Neural progenitor cell (in vitro differentiated cells): ENCODE measurements at places on chromosomes 7 and 10.

- no peak overlapping the region for H3K4me3 ChIP-seq
- H3K27ac ChIP-seq, result no peak overlapping the region
- no peak for DNase-seq
- H3K27me3 ChIP-seq, result no peaks in the 10 kb centered on the region
Measured at GRCh38 chr10:124601016-124601415, 139.4 kb downstream of the LHPP start.

DNA sequence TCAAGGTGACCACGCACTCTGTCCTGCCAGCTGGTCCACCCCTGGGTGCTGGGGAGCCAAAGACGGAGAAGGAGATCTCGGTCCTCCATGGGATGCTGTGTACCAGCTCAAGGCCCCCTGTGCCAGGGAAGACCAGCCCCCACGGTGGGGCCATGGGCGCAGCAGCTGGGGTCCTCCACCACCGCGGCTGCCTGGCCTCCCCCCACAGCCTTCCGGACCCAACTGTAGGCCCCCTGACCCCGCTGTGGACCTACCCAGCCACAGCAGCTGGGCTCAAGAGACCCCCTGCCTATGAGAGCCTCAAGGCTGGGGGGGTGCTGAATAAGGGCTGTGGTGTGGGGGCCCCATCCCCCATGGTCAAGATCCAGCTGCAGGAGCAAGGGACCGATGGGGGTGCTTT is 5.4 kb downstream of the NYAP1 start:
- no peak overlapping the region for H3K27ac ChIP-seq
- peaks cover 17% of the 10 kb centered on the region for H3K27me3 ChIP-seq
- peaks cover 43% of the 10 kb centered on the region for H3K4me1 ChIP-seq
- no peak overlapping the region for H3K4me3 ChIP-seq
- no peak for DNase-seq

DNA sequence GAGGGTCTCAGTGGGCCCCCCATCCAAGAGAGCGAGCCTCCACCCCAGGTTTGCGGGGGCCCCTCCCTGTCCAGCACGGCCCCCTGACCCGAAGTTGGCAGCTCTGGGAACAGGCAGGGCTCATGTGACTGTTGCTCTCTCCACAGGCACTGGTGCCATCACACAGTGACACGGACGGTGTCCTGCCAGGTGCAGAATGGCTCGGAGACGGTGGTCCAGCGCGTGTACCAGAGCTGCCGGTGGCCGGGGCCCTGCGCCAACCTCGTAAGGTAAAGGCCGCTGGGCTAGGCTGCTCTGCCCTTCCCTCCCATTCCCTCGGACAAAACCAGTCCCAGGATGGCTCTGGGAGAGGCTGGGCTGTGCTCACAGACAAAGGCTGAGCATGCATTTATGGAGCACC is 57.2 kb downstream of the COL26A1 start:
- H3K27me3 ChIP-seq, result no peaks in the 10 kb centered on the region
- no peak overlapping the region for H3K27ac ChIP-seq

DNA sequence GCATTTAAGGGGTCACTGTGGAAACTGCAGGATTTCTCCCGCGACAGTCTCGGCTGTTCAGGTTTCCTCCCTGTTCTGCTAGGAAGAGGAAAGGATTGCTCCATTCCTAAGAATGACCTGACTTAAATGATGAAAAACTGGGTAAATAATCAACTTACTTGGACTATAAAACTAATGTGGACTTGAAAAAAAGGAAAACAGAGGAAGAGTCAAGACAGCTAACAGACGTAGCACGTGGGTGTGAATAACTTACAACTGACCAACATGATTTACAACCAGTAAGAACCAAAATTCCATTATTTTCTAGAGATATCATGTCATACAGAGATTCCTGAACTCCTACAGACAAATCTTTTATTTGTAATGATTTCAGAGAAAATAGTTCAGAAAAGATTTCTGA is 93.8 kb downstream of the ADAM12 start:
- no peak overlapping the region for H3K27ac ChIP-seq
- H3K4me1 ChIP-seq, result no peaks in the 10 kb centered on the region
- no peaks in the 10 kb centered on the region for H3K36me3 ChIP-seq
- H3K4me3 ChIP-seq, result no peak overlapping the region
- H3K27me3 ChIP-seq, result no peaks in the 10 kb centered on the region
- no peak for DNase-seq

DNA sequence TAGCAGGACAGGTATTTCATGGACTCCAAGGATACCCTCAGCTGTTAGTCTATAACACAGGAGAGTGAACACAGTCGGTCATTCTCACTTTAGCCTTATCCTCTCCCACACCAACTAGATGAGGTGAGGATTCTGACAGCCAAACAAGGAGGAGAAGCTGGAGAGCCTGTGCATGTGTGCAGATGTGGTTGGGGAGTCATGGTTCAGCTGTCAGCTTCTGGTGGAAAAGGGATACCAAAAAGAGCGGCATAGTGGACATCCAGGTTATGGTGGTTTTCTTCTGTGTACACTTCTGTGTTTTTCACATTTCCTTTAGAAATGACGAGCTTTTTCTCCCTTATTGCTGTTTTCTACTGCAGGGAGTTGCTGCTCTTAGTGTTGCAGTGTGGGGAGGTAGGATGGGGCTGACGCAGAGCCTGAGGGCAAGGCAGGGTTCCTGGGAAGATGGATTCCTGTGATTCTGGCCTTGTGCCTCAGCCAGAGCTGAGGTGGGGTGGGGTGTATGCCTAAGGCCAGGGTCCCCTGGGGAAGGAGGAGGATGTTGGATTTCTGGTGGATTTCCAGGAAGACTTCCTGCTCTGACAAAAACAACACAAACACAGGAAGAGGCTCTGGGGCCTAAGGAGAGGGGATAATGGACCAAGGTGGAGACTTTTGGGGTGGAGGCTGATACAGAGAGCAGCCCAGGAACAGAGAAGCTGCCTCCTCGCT is 26.6 kb downstream of the PLAU start:
- no peak for DNase-seq
- no peaks in the 10 kb centered on the region for H3K36me3 ChIP-seq
- H3K4me3 ChIP-seq, result no peak overlapping the region
- H3K4me1 ChIP-seq, result no peaks in the 10 kb centered on the region
- H3K27ac ChIP-seq, result no peak overlapping the region
- H3K27me3 ChIP-seq, result no peaks in the 10 kb centered on the region

GRCh38 chr10:16599662-16600061 is 78.0 kb upstream of the C1QL3 start:
- H3K36me3 ChIP-seq, result no peaks in the 10 kb centered on the region
- no peaks in the 10 kb centered on the region for H3K27me3 ChIP-seq
- no peak overlapping the region for H3K27ac ChIP-seq
- H3K4me3 ChIP-seq, result no peak overlapping the region
- no peaks in the 10 kb centered on the region for H3K4me1 ChIP-seq
- DNase-seq, result no peak

DNA sequence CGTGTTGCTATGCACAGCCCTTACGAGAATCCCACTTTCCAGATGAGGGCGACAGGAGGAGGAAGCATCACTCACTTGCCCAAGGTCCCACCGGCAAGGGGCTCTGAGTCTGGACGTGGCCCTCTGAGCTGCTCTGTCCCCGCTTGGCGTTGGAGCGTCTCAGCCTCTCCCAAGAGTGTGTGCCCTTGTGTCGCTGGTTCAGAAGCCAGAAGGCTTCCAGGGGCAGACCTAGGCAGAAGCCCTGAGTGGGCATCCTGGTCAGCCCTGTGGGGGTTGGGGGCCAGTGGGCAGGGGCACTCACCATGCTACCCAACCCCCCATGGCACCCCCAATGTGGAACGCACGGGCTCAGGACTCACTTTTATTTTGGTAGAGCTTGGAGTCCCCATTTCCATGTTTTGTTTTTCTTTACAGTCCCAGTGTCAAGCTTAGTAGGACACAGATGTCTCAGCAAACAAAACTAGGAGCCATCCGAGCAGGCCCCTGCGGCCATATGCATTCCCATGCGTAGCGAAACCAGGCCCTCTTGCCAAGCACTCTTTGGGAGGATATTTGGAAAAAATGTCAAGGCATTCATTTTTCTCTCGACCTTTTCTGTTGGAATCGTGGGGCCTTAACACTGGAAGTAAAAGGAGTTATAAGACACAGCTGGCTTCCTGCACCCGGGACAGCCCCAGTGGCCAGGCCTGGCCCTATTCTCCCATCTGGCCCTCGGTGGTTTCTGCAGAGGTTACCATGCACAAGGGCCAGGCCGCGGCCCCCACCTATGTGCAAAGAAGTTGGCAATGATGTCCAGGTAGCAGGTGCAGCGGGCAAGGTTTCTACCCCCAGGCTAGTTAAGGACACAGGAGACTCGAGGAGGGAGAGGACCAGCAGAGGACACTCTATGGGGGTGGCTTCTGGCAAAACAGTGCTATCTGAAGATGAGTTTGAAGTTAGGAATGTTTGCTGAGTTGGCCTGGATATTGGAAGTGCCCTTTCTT is 97.0 kb downstream of the LHPP start:
- H3K27me3 ChIP-seq, result no peaks in the 10 kb centered on the region
- H3K4me1 ChIP-seq, result no peaks in the 10 kb centered on the region
- H3K36me3 ChIP-seq, result no peaks in the 10 kb centered on the region
- no peak overlapping the region for H3K4me3 ChIP-seq
- no peak for DNase-seq
